ENCODE measurements at places on chromosomes 5 and 9. TPM values are rescaled to one million over a fixed set of nuclear protein-coding genes. Genes with fewer than 3 reads are reported as not detected.
A peak's percentile ranks its signal among the peaks of the same experiment; 100 is the strongest.

DNA sequence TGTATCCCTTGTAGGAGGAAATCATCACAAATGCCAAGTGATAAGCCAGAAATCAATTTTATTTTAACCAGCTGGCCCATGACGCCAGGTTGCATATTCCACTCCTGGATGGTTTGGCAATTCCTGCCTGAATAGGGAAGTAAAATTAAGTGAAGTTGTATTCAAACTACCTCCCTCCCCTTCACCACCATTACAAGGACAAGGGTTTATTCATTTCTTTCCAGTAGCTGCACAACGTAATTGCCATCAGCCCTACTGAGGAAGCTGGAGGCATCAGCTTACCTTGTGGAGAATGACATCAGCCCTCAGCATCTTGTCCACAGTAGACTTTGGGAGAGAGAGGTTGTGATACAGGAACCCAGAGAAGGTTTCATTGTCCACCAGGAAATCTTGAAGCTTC, 66.6 kb downstream of the ABCA1 start:
- H3K36me3 ChIP-seq: peaks cover 36% of the 10 kb centered on the region
- H3K27me3 ChIP-seq: no peaks in the 10 kb centered on the region
- H3K27ac ChIP-seq: peak overlapping the region; percentile 50
- H3K4me1 ChIP-seq: peaks cover 8% of the 10 kb centered on the region
- no peak overlapping the region for H3K4me3 ChIP-seq
- DNase-seq: no peak

Gene PTPDC1
- total RNA-seq: 1.2 TPM

DNA sequence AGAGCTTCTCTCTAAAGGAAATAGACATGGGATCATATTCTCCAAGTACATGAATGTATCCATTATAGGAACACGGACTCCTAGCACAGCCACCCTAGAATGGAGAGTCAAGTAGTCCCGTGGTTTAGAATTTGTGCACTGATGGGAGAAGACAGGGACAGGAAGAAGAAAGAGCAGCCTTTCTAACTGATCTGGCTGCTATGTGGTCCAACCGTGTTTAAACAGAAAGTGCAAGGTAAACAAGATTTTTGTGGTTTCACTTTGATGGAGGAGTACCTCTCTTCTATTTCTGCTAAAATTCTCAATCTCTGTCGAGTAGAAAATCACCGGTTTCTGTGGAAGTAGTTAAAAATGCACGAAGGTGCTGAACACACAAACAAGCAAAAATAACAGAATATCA, 171.3 kb downstream of the ST8SIA4 start:
- H3K4me3 ChIP-seq: no peak overlapping the region
- H3K4me1 ChIP-seq: no peaks in the 10 kb centered on the region
- no peaks in the 10 kb centered on the region for H3K27me3 ChIP-seq
- DNase-seq: no peak
- no peak overlapping the region for H3K27ac ChIP-seq

GRCh38 chr5:66906021-66906420, 290.6 kb downstream of the CD180 start:
- H3K4me1 ChIP-seq: no peaks in the 10 kb centered on the region
- no peaks in the 10 kb centered on the region for H3K36me3 ChIP-seq
- DNase-seq: no peak
- no peak overlapping the region for H3K27ac ChIP-seq
- no peak overlapping the region for H3K4me3 ChIP-seq

Data from right lobe of liver (tissue), 6 donors.